ENCODE measurements at places on chromosomes 7 and 10.

DNA sequence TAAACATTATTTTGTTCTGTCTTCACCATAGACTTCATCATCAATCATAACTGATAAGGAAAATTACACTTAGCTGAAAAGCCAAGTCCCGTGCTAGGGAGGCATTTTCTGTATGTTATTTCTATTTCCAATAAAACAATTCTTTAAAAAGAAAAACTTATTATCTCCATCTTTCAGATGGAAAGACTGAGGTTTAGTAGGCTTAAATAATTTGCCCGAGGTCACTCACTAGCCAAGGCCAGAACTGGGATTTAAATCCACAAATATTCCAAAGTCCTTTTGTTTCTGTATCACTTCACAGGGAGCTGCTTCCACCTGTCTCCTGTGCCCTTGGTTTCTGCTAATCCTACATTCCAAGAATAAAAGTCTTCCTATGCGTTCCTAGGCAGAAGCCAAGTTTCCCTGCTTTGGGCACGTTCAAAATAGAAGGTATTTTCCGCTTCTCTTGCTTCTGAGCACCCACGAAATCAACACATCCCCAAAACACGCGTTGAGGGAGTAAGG is 732 bp downstream of the CPVL start:
- DNase-seq: no peak

DNA sequence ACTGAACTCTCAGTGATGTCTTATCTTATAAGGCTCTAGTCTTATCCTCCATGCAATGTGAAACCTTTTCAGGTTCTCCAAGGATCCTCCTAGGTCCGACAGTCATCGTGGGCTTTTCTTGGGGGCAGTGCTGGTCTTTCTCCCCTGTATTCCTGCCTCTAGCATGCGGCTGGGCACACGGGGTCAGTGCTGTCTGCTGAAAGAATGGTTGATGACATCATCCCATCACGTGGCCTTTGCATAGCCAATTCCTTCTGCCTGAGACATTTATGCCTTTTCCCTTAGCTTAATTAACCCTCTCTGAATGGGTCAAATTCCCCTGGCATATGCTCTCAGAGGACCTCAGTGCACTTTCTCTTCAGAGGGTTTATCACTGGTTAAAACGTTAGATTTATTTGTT is 27.0 kb upstream of the KCNK18 start:
- no peak for DNase-seq

GRCh38 chr10:77422491-77423338 is 214.9 kb downstream of the KCNMA1 start:
- no peak for DNase-seq

GRCh38 chr7:2224491-2224928 is 8.2 kb downstream of the MAD1L1 start:
- DNase-seq: no peak

DNA sequence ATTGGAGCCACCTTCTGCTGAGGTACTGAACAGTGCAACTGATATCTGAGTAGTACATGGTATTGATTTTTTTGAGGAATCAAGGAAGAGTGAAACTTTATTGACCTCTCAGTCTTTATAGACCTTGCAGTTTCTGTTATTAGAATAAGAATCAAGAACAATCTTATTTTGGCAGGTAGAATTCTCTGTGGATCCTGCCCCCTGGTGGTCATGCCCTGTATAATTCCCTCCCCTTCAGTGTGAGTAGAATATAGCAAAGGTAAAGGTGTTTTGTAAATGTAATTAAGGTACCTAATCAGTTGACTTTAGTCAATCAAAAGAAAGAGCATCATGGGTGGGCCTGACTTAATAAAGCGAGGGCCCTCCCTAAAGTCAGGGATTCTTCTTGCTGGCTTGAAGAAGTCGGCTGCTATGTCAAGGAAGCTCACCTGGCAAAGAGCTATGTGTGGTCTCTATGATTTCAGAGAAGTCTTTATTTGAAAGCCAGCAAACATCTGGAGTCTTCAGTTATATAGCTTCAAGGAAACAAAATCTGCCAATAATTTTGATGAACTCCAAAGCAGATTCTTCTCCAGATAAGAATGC is 142.8 kb downstream of the LSM5 start:
- DNase-seq: no peak

DNA sequence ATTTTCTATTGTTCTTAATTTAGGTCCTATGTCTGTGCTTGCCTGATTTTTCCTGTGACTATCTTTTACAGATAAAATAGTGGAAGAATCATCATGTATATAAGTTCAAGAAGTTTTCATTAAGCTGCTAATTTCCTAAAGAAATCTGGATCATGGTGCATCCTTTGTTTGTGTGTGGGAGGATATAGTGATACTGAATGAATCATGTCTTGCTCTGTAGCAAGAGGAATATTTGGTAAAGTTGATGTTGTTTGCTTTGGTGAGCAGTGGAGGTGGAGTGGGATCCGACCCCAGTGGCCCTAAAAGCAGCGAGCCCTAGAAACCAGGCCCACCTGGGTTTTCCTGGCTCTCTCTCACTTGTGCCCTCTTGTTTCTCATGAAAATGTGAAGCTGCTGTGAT is 83.7 kb downstream of the CCNY start:
- no peak for DNase-seq

DNA sequence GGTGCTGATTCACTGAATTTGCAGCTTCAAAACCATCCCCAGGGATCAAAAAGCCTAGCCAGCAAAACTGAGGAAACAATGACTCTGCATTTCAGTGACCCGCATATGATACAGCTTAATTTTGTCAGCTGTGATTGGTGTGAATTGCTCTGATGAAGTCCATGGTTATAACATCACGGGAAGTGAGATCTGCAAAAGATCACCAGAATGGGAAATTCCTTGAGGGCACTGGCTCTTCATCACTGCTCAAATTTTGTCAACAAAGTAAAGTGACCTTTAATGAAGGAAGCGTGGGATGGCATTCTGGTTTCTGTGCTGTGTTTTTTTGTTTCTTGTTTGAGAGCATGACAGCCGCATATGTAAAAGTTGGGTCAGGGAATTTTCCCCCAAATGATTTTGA is 745.9 kb downstream of the GATA3 start:
- DNase-seq: no peak

DNA sequence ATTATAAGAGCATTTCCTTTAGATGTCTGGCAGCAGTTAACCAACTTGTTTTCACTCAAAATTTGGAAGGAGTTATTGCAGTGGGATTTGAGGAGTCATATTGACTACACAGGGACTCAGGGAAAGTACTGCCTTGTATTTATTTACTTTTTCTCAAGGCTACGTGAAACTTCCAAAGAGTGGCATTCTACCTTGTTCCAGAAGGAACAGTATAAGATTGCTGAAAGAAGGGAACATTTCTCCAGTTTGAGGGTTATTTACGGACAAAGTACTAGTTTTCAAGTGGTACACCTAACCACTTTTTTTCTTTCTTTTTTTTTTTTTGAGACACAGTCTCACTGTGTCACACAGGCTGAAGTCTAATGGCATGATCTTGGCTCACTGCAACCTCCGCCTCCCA is 5.1 kb downstream of the MORN4 start:
- DNase-seq: no peak

DNA sequence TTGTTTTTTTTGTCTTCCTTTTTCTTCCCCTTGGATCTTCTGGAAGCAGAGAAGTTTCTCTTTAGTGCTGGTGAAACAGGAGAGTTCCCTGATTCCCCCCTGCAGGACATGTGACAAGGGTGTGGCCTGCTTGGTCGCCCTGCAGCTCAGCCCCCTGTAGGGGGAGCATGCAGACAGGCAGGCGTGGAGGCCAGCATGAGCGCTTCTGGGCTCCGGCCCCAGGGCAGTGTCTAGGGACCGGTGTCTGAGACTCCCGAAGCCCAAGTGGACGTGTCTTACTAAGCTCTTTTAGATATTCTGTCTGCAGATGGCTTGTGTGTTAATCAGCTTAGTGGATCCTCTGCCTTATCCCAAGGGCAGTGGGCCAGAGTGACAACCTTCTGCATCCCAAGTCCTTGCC is 26.1 kb downstream of the PRSS58 start:
- no peak for DNase-seq

DNA sequence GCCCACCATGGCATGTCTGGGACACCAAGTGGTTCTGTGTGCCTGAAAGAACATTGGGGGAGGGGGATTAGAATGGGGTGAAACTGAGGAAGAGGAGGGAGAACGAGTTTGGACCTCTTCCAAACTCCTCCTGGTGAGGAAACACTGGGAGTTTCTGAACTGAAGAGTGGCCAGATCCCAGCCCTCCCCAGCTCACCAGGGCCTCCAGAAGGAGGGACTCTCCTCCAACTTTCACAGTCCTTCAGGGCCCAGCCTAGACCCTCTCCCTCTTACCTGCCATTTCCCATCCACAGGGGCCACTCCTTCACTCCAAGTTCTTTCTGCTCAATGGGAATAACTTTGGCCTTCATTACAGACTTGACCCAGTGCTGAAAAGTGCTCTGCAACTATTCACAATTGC is 132.0 kb upstream of the FOXK1 start:
- DNase-seq: no peak
